Renal pelvis (tissue), 12 donors: ENCODE measurements at places on chromosomes 2 and 18. TPM values are rescaled to one million over a fixed set of nuclear protein-coding genes. Genes with fewer than 3 reads are reported as not detected.

The CPO gene
- 1.8 TPM for polyA plus RNA-seq

The NDC80 gene
- 29.0 TPM for polyA plus RNA-seq

The TEX44 gene
- polyA plus RNA-seq, result not detected

The PROKR1 gene
- 0.21 TPM for polyA plus RNA-seq

The ABCB11 gene
- not detected for polyA plus RNA-seq

The NXPH2 gene
- polyA plus RNA-seq, result 4.8 TPM
